ENCODE measurements at places on chromosomes 11 and 22.

DNA sequence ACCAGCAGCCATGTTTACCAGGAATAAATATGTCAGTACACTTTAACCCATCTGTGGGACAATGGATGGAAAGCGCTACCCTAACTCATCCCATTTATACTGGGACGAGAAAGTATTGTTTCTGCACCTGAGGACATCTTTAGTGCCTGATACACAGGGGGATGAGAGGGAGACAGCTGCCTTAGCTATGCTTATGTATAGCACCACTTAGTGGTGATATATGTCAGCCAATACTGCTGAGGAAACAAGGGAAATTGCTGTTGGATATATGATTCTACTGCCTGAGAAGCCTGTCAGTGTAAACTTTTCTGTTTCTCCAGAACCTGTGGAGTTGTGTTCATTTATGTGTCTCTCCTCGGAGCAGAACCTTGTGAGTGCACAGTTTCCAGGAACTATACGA lies 13.3 kb upstream of the CEP295 start:
- peak; percentile 1 for DNase-seq

DNA sequence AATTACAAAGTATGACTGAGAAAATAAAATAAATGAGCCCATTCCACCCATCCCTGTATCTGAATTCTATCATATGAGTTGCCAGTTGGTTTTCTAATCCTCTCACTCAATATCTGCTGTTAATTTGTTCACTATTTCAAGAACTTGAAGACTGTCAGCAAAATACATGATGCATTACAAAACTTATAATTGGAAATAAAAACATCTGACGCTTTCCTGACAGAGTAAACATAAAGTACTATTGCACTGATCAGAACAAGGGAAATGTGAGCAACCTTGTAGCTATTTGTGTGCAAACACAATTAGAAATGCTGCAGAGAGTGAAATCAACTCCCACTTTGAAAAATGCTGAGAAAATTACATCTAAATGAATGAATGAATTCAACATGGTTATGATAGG lies 97.1 kb downstream of the MPPED2 start:
- no peak for DNase-seq

DNA sequence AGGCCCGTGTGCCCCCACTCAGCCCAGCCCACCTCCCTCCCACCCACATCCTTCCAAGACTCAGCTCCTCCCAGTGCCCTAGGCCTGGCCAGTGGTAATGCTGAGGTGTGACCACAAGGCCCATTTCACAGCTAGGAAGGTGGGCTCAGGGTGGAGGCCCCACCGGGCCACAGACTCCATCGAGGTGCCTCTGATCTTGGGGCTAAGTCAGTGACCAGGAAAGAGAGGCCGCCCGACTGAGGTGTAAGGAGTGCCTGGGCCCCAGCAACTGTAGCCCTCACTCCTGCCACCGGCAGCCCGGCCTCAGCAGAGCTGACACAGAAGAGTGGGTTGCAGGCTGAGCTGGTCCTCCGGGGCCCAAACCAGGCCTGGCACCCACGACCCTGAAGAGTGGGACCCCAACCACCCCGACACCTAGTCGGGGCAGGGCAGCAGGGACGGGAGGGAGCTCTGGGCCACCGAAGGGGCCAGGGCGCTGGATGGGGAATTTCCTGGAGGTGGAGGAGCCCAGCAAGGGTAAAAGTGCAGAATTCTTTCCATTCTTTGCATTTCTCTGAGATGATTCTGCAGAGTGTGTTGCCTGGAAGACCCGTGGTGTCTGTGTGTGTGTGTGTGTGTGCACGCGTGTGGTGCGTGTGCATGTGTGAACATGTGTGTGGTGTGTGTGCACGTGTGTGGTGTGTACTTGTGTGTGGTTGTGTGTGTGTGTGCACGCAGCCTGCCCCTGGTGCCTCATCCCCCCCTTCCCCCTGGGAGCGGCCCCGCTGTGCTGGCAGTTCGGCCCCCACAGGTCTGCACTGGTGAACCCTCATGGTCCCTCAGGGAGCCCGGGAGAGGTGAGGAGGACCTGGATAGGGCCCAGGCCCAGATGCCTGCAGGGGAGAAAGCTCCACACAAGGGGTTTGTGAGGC lies 8.3 kb upstream of the PIM3 start:
- DNase-seq = no peak

GRCh38 chr11:46338988-46339666 lies 8.1 kb upstream of the DGKZ start:
- DNase-seq = peak; percentile 99

DNA sequence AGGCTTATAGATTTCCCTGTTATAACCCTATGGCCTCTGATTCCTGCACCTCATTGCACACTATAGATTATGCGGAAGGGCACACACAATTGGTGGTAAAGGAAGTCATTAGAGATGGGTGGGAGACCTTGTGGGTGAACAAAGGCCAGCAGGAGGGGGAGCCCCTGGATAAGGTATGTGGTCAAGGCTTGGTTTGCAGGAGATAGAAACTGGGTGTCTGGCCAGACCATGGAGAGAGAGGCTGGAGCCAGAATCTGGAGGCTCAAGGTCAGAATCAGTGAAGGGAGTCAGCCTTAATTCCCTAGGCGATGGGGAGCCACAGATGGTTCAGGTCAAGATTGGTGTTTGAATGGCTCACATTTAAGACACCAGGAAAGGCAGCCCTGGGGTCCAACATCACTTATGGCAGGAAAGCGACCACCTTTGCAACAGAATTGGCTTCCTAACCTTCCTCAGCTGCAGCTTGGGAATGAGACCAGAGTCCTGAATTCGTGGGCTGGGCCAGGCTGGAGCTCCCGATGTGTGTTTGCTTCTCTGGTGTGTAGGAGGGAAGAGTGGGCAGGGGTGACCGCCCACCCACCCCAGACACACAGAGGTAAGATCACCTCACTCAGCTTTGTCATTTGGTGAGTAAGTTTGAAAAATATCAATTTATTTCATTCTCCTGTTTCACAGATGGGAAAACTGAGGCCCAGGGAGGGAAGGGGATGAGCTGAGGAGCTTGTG lies 22.7 kb upstream of the SCUBE1 start:
- no peak for DNase-seq

DNA sequence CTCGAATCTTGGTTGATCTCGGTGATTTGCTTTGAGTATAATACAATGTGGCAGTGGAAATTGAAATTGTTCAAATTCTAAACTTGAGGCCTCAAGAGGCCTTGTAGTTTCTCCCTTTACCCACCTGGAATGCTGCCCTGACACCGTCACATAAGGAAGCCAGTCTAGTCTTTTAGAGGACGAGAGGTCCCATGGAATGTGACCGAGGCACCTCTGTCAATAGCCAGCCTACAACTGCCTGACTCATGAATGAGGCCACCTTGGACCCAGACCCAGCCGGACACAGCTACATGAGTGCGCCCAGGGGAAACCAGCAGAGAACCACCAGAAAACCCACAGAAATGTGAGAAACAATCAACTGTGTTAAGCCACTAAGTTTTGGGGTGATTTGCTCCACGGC lies 52.5 kb downstream of the RPL27A start:
- DNase-seq = no peak

DNA sequence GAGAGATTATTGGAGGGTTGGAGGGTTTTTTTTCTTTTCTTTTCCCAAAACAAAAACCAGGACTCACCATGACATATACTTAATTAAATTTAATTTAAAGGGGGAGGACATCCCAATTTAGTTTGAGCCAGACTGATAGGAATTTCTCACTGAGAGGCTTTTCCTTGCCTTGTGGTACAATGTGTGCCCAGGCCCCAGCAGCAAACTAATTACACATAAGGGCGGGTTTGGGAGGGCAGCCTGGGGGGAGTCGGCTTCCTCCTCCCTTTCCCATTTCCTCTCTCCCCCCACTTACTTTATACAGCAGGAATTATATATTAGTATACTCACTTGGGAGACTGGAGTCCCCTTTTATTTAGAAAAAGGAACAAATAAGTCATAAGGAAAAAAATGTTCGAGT lies 2.9 kb downstream of the TEAD1 start:
- DNase-seq = no peak

- DNase-seq = peak; percentile 5
Measured at GRCh38 chr11:96260067-96260511, 82.9 kb downstream of the MAML2 start.

- DNase-seq = no peak
Measured at GRCh38 chr11:7088921-7089320, at the start of gene RBMXL2. Gene RBMXL2, plus strand, starts transcription at chr11:7088998. Its CDS starts 123 bp downstream, at chr11:7089121.

DNA sequence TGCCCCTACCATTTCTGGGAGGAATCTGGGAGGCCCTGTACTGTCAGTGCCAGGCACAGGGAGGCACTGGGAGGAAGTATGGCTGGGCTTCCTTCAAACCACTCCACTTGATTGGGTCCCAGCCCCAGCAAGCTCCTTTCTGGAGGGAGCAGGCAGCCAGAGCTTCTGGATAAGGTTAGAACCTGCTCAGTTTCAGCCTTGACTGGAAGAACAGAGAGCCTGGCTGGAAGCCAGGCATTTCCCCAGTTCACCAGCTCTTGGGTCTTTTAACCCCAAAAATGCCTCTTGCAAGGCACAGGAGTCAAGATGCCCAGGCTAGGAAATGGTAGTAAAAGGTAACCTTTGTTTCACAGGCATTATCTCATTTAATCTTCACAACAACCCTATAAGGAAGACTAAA lies 9.0 kb upstream of the KCTD14 start:
- DNase-seq = no peak

- DNase-seq = peak; percentile 14
Measured at GRCh38 chr11:71563406-71563805, 2.0 kb upstream of the KRTAP5-10 start.

- DNase-seq = peak; percentile 73
Measured at GRCh38 chr22:17742527-17742902, 31.8 kb downstream of the BID start.

DNA sequence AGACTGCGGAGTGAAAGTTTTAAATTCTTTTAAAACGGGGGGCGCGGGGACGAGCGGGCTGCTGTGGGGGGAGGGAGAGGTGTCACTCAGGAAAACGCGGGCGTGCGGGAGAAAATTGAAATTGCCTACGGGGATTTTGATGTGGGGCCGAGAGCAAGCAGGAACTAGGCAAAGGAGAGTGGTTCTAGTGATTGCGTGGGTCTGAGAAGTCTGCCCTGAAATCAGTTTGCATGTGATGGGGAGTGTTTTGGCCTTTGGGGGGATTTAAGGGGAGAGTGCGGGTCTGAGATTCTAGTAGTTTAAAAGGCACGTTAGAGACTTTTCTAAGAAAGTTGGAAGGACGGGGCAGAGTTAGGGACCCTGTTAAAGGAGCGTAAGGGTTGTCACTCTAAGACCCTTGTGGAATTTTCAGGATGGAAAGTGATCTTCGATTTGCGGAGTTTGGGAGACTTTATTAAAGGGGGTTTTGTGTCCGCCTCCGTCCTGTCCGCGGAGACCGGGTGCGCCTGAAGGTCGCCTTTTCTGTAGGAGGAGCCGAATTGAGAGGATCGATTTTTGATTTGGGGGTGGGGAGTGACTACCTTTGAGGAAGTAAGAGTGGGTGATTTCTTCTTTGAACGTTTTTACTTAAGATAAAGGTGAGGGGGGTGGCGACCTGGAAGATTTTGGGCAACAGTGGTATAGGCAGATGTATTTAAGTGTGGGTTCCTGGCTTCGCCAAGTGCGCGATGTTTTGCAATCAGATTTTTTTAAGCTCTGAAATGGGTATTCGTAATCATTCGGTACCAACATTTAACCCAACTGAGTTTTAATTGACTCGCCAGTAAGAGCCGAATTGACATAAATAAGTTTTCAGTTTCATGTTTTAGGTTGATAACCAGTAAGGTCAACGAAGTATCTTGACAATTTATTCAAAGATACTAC lies 1.1 kb downstream of the EED start:
- peak; percentile 60 for DNase-seq

- DNase-seq = no peak
Measured at GRCh38 chr11:57604296-57605027, 7.0 kb downstream of the SERPING1 start.

GRCh38 chr11:124670732-124671131 lies 2.8 kb downstream of the SIAE start:
- DNase-seq = no peak

DNA sequence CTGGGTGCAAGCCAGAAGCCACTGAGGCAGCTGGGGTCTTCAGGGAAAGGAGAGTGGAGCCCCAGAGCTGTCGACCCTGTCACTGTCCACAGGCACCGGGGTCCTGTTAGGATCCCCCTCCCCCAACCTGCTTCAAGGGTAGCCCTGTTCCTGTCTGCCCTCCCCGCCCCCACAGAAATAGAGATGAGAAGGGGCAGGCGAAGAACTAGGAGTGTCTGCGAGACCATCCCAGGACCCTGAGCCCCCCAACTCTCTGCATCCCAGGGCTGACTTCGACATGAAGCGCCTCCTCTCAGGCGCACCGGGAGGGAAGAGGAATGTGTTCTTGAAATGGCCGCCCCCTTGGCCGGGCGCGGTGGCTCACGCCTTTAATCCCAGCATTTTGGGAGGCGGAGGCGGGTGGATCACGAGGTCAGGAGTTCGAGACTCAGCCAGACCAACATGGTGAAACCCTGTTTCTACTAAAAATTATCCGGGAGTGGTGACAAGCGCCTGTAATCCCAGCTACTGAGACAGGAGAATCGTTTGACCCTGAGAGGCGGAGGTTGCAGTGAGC lies 607 bp upstream of the ZNF70 start:
- DNase-seq = peak; percentile 3

GRCh38 chr11:96124155-96124554 lies 200.2 kb upstream of the MTMR2 start:
- no peak for DNase-seq

- no peak for DNase-seq
Measured at GRCh38 chr11:66478729-66479393, 1.4 kb upstream of the DPP3 start.

GRCh38 chr11:120020486-120020885 lies 117.4 kb downstream of the TRIM29 start:
- no peak for DNase-seq

- no peak for DNase-seq
Measured at GRCh38 chr22:47776329-47776728, 1013.9 kb downstream of the TBC1D22A start.

DNA sequence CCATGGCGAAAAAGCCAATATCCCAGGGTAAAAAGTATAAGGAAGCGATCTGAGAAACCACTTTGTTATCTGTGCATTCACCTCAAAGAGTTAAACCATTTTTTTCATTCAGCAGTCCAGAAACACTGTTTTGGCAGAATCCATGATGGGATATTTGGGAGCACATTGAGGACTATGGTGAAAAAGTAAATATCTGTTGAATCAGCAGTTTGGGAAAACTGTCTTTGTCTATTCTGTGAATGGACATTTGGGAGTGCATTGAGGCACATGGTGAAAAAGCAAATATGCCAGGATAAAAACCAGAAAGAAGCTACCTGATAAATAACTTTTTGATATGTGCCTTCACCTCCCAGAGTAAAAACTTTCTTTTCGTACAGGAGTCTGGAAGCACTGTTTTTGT lies 187.4 kb downstream of the OR4A47 start:
- no peak for DNase-seq

Data from NCI-H1417 (cell line).